ENCODE measurements at places on chromosomes 7 and 10. TPM values are rescaled to one million over a fixed set of nuclear protein-coding genes. Genes with fewer than 3 reads are reported as not detected.

Gene LLCFC1
- polyA plus RNA-seq = not detected

Gene PRKG1
- polyA plus RNA-seq = 0.31 TPM

GRCh38 chr10:102450374-102451104 lies 804 bp downstream of the C10orf95 start:
- peak; percentile 96 for DNase-seq

DNA sequence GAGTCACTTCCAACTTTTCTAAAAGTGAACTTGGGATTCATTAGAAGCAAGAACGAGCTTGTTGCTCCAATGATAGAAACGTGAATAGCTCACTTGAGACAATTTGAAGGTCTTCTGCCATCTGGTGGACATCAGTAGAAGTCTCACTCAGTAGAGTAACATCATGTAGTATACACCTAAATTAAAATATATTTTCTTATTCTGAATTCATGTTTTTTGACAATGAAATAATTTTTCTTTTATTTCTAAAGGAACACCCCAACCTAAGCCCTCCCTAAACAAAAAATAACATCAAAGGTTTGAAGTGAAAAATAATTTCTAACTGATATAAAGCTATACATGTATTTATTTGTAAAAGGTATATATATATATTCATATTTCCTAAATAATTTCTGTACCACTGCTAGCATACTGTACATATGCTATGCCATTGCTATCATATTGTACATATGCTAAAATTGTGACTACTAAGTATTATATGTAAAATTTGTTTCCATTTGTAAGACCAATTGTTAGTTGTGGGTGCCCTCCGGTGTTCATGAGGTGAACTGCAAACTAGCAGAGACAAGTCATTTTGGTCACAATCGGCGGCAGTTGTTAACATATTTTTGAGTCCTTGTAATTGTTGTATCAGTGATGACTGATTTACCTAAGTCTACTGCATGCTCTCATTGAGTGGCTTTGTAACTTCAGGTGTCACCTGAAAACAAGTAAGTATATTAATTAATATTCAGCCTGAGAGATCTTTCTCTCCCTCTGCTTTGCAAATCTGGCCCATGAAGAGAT lies 121.9 kb downstream of the PTPRZ1 start:
- DNase-seq = peak; percentile 92

Data from brain (organoid and tissue), 16 donors.